ENCODE measurements at places on chromosomes 6 and 20. TPM values are rescaled to one million over a fixed set of nuclear protein-coding genes. Genes with fewer than 3 reads are reported as not detected.

GRCh38 chr6:132140189-132140588 is 189.0 kb upstream of the CCN2 start:
- H3K4me3 ChIP-seq: no peak overlapping the region
- no peaks in the 10 kb centered on the region for H3K4me1 ChIP-seq
- no peak for DNase-seq
- no peaks in the 10 kb centered on the region for H3K36me3 ChIP-seq
- H3K27me3 ChIP-seq: no peaks in the 10 kb centered on the region
- no peak overlapping the region for H3K27ac ChIP-seq

- H3K36me3 ChIP-seq: 0 out of 2 replicates have a peak, but pooled peaks cover 3% of the 10 kb centered on the region
- no peak for DNase-seq
- H3K4me3 ChIP-seq: no peak overlapping the region
- no peaks in the 10 kb centered on the region for H3K4me1 ChIP-seq
Observed at GRCh38 chr6:15521582-15521981, 141.2 kb downstream of the DTNBP1 start.

GRCh38 chr6:13761361-13762036 is 49.9 kb upstream of the RANBP9 start:
- no peak overlapping the region for H3K4me3 ChIP-seq
- no peaks in the 10 kb centered on the region for H3K36me3 ChIP-seq
- no peak overlapping the region for H3K27ac ChIP-seq
- no peak for DNase-seq
- H3K4me1 ChIP-seq: peaks cover 3% of the 10 kb centered on the region
- no peaks in the 10 kb centered on the region for H3K27me3 ChIP-seq

- peaks cover 3% of the 10 kb centered on the region for H3K27me3 ChIP-seq
- no peaks in the 10 kb centered on the region for H3K4me1 ChIP-seq
- DNase-seq: no peak
- H3K36me3 ChIP-seq: no peaks in the 10 kb centered on the region
- no peak overlapping the region for H3K4me3 ChIP-seq
- no peak overlapping the region for H3K27ac ChIP-seq
Observed at GRCh38 chr6:45664707-45665106, 287.0 kb upstream of the SUPT3H start.

DNA sequence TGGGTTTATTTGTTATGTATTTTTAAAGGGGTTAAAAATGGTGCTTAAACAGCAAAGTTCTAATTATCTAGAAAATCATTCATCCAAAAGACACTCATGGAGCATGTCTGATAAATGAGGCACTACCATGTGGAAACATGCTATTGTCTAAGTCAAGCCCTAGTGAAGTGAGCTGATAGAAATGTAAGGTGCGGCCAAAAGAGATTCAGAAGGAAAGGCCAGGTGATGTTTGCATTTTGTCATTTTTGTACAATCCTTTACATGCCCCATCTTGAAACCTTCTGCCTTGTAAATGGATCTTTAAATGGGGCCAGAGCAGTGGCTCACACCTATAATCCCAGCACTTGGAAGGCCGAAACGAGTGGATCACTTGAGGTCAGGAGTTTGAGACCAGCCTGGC is 77.3 kb downstream of the PLCG1 start:
- no peaks in the 10 kb centered on the region for H3K36me3 ChIP-seq
- no peak overlapping the region for H3K27ac ChIP-seq
- H3K4me1 ChIP-seq: peaks cover 9% of the 10 kb centered on the region
- no peak overlapping the region for H3K4me3 ChIP-seq
- no peaks in the 10 kb centered on the region for H3K27me3 ChIP-seq

DNA sequence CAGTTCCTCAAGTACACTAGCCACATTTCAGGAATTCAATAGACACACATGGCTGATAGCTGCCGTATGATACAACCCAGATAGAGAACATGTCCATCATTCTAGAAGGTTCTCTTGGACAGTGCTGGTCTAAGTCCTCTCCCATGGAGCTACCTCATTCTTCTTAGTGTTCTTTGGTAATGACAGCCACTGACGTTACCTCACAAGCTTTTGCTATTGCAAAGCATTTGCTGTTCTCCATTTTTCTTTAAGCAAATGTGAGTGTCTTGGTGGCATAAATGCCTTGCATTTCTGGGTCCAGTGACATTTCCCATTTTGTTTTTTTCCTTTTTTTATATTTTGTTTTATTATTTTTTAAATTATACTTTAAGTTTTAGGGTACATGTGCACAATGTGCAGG is 8.3 kb upstream of the CEBPB start:
- H3K27me3 ChIP-seq: no peaks in the 10 kb centered on the region
- no peaks in the 10 kb centered on the region for H3K36me3 ChIP-seq
- H3K4me3 ChIP-seq: no peak overlapping the region
- H3K27ac ChIP-seq: no peak overlapping the region

GRCh38 chr6:71402096-71402495 is 113.5 kb downstream of the OGFRL1 start:
- H3K27ac ChIP-seq: no peak overlapping the region
- no peak overlapping the region for H3K4me3 ChIP-seq
- H3K4me1 ChIP-seq: no peaks in the 10 kb centered on the region
- H3K27me3 ChIP-seq: peaks cover 9% of the 10 kb centered on the region
- no peaks in the 10 kb centered on the region for H3K36me3 ChIP-seq

DNA sequence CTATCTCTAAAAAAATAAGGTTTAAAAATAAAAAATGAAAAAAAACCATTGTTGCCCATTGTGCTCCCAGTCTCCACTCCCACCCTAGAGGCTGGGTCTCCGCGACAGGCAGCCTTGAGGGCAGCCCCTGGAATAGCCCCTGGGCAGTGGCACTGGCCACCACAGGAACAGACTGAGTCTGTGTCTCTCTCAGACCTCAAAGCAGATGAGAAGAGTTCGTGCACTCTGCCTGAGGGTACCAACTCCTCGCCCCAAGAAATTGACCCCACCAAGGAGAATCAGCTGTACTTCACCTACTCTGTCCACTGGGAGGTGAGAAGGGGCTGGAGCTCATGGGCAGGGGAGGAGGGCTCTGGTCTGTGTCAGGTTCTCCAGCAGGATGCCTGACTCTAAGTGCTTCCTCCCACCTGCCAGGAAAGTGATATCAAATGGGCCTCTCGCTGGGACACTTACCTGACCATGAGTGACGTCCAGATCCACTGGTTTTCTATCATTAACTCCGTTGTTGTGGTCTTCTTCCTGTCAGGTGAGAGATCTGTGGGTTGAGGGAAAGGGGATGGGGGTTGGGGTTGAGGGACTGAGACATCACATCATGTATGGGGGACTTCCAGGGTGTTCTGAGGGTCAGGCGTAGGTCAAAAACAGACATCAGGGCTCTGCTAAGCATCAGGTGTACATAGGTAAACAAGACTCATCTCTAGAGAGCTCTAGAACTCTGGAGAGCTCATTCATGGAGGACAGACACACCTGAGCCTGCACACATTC is 35.6 kb downstream of the TM9SF4 start:
- H3K4me1 ChIP-seq: no peaks in the 10 kb centered on the region
- DNase-seq: no peak
- H3K27me3 ChIP-seq: no peaks in the 10 kb centered on the region
- no peak overlapping the region for H3K27ac ChIP-seq

DNA sequence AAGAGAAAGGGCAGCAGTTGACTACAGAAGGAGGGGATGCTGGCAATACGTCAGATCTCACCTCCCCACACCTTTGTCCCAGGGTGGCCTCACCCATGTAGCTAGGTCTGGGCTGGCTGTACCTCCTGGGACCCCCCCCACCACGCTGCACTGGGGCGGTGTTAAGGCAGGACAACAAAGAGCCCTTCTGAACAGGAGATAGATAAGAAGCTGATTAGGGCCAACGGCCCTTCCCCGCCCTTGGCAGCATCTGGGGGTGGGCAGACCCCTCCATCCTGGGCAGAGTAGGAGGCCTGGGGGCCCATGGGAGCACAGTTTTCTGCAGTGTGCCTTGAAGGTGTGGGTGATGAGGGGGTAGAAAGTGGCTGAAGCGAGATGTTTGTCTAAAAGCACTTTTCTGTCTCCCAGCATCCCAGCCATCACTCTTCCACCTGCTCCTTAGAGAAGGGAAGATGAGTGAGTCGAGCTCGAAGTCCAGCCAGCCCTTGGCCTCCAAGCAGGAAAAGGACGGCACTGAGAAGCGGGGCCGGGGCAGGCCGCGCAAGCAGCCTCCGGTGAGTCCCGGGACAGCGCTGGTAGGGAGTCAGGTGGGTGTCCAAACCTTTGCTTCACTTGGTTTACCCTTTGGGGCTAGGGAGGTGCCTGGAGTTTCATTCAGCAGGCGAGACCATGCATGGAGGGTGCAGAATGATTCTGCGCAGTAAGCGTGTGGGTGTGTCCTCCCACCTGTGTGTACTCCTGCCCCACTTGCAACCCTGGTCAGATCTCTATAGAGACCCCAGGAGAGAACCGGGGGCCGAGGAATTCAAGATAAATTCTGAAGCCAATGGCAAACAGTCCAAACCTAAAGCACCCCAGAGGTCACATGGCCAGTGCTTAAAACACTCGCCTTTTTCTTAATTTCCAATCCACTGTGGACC is 3.9 kb downstream of the HMGA1 start:
- H3K4me1 ChIP-seq: peaks cover 62% of the 10 kb centered on the region
- H3K4me3 ChIP-seq: peak overlapping the region; percentile 69
- H3K36me3 ChIP-seq: peaks cover 13% of the 10 kb centered on the region
- H3K27ac ChIP-seq: peak overlapping the region; percentile 95
- no peaks in the 10 kb centered on the region for H3K27me3 ChIP-seq

DNA sequence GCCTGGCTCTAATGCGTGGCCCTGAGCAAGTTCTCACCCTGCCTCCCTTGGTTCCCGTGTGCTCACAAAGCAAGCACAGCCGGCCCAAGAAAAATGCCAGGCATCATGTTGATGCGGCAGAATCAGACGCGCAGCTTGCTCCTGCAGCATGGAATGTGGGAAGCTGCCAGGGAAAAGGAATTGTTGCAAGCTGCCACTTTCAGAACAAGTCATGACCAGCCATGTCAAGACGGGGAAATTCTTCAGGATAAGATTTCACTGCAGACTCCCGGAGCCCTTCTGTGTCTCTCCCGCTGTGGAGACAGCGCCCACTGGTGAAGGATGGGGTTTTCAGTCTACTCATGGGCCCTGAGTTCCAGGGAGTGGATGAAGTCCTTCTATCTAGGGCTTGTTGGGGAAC is 4.6 kb downstream of the DACT2 start:
- no peaks in the 10 kb centered on the region for H3K36me3 ChIP-seq
- DNase-seq: no peak
- no peak overlapping the region for H3K4me3 ChIP-seq

DNA sequence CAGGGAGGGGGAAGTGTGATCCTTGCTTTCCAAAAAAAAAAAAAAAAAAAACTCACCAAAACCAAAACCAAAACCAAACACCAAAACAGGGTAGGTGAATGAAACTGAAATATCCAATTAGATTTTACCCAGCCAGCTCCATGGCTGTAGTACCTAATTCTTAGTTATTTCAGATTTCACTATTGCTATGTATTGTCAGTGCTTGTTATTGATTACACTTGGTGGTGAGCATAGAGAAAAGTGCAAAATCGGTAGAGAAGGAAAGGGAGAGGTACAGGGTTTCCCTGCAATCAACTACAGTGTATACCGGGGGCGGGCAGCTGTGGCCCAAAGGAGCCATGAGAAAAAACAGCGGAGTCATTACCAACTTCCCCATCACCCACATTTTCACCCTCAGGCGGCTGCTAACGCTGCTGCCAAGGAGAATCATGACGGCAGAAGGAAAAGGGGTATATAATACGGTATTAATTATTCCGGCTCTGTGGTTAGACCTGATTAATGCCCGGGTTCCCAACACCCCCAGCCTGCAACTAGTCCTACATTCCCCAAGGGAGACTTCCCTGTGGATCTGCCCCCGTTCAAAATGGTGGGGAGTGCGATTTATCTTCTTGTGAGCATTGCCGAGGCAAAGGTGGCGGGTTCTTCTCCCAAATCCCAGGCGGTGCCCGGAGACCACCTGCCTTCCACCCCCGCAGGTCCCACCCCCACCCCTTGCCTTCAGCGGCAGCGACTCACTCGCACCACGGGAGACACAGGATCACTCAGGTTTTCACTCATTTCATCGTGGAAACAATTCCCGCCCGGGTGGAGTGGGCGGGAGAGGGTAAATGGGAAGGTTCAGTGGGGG is at the start of gene C6orf62:
TSS of gene C6orf62 (minus strand) at position 30 of the 847 bp plus-strand sequence. CDS start 486 bp downstream, outside the sequence.
- peak within 1 kb of the TSS; percentile 92 for H3K4me3 ChIP-seq
- peaks cover 30% of the 10 kb centered on the region for H3K4me1 ChIP-seq
- H3K27me3 ChIP-seq: no peaks in the 10 kb centered on the region
- H3K36me3 ChIP-seq: peaks cover 37% of the 10 kb centered on the region
- no peak for DNase-seq

DNA sequence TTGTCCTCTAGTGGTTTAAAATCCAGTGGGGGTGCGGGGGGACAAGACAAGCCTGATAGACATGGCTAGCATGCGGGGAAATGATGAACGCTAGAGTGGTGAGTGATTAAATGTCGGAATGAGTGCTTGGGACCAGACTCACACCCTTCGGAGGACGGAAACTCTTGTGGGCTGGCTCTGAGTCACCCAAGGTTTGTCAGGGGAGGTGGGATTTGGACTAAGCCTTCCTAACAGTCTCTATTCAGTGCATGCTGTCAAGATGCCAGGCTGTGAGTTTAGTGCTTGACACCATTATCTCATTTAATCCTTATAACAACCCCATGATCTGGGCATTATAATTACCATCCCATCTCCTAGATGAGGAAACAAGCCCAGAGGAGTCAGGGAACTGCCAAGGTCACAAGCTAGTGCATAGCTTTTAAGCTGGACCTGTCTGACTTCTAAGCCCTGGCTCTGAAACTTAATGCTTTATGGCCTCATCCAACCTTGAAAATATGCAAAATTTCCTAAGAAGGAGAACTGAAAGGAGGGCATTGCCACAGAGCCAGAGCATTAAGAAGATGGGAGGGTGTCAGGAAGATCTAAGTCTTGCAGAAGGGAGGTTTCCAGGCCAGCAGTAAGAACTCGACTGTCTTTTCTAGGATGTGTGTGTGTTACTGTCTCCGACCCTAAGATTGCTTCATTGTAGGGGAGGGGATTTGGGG is 168.7 kb upstream of the LRFN2 start:
- no peaks in the 10 kb centered on the region for H3K36me3 ChIP-seq
- no peak for DNase-seq
- no peaks in the 10 kb centered on the region for H3K4me1 ChIP-seq
- H3K4me3 ChIP-seq: no peak overlapping the region
- no peak overlapping the region for H3K27ac ChIP-seq

DNA sequence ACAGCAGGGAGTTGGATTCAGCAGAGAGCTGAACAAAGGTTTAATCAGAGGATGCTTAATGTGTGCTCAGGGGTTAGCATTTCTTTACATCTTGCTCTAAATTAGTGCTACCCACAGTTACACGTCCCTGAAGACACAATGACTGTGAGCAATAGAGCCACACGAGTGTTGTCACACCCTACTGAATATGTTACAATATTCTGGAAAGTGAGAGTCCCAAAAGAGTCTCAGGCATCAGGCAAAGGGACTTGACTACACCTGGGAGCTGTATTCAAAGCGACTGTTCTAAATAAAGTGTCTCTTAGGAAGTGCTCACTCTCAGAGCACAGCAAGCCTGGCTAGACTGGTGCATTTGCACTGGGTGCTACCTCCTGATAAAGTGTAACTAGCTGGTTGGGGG is 108.7 kb downstream of the GRM4 start:
- no peak overlapping the region for H3K27ac ChIP-seq
- no peaks in the 10 kb centered on the region for H3K36me3 ChIP-seq

- H3K36me3 ChIP-seq: no peaks in the 10 kb centered on the region
- H3K27ac ChIP-seq: no peak overlapping the region
- no peaks in the 10 kb centered on the region for H3K27me3 ChIP-seq
- no peak overlapping the region for H3K4me3 ChIP-seq
- no peak for DNase-seq
Observed at GRCh38 chr6:26524722-26525370, 13.3 kb upstream of the HMGN4 start.

Gene FOXQ1
- total RNA-seq: 0.42 TPM

Gene DNPH1
- total RNA-seq: 117 TPM

Gene FOXF2
- not detected for total RNA-seq

Gene CENPW
- 46.9 TPM for total RNA-seq

Gene HLA-DRA
- total RNA-seq: 4.7 TPM

Gene TMEM244
- total RNA-seq: not detected

Gene REM1
- not detected for total RNA-seq

Gene ARHGAP40
- total RNA-seq: 3.4 TPM

Gene SEMG1
- total RNA-seq: not detected

Measured in HCT116 (cell line).